ENCODE measurements at places on chromosomes 1 and 21. TPM values are rescaled to one million over a fixed set of nuclear protein-coding genes. Genes with fewer than 3 reads are reported as not detected.

The AADACL3 gene
- total RNA-seq, result not detected

The CHRM3 gene
- total RNA-seq, result 0.03 TPM

GRCh38 chr1:205046870-205047269, 3.9 kb downstream of the CNTN2 start:
- no peak for DNase-seq

- no peak for DNase-seq
These were observed 37.0 kb upstream of the PLPPR4 start for GRCh38 chr1:99227056-99227897.

The GJA9 gene
- total RNA-seq, result not detected

DNA sequence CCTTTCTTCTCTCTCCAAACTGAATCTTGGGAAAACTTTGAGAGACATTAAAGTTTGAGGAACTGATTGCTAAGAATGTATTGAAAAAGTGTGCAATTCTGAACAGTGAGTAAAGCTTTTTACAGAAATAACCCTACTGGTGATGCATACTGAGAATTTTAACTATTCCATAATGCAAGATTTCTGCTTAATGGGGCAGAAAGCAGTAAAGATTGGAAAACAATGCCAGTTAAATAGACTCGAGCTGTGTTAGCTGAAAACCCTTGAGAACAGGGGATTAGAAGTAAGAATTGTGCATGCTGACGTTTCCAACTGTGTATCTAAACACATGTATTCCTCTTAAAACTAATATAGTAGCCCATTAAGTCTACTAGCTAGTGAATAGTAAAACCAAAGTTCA, 1500.2 kb upstream of the PRMT6 start:
- no peak for DNase-seq

The DNMT3L gene
- not detected for total RNA-seq

The LEFTY1 gene
- total RNA-seq, result not detected

- DNase-seq, result no peak
These were observed 85.9 kb downstream of the BCAR3 start for GRCh38 chr1:93595743-93596142.

DNA sequence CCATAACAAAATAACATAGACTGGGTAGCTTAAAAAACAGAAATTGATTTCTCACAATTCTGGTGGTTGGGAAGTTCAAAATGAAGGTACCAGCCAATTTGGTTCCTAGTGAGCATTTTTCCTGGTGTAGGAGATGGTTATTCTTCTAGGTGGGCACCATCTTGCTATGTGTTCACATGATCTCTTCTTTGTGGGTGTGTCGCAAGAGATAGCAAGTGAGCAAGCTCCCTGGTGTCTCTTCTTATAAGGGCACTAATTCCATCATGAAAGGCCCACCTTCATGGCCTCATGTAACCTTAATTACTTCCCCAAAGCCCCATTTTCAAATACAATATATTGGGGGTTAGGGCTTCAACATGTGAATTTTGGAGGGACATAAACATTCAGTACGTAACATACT, 38.8 kb upstream of the ATP5PO start:
- no peak for DNase-seq

The RGS7 gene
- 0.20 TPM for total RNA-seq

DNA sequence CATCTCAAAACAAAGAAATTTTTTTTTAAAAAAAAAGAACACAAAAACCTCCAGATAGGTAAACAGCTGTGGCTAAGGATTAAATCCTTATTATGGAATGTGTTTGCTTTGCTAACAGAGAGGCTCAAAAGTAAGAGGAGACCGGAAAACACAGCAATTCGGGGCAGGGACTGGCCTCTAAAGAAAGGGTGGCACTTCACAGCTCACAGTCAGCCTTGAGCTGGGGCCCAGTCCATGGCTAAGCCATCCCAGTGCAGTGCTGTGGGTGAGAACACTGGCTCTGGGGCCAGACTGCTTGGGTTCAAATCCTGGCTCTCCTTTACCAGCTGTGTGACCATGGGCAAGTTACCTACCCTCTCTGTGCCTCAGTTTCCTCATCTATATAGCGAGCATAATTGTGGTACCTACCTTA, 28.2 kb downstream of the KIF17 start:
- no peak for DNase-seq

GRCh38 chr1:232329103-232329813, 300.7 kb downstream of the SIPA1L2 start:
- DNase-seq, result no peak

The OR2G6 gene
- total RNA-seq, result not detected

GRCh38 chr1:37734629-37735591, 30.0 kb downstream of the EPHA10 start:
- no peak for DNase-seq

GRCh38 chr1:206705191-206705590, 20.5 kb downstream of the MAPKAPK2 start:
- peak; percentile 87 for DNase-seq

The TMEM269 gene
- total RNA-seq, result 0.42 TPM

The CHML gene
- total RNA-seq, result 15.4 TPM

The PAQR6 gene
- total RNA-seq, result 0.59 TPM

DNA sequence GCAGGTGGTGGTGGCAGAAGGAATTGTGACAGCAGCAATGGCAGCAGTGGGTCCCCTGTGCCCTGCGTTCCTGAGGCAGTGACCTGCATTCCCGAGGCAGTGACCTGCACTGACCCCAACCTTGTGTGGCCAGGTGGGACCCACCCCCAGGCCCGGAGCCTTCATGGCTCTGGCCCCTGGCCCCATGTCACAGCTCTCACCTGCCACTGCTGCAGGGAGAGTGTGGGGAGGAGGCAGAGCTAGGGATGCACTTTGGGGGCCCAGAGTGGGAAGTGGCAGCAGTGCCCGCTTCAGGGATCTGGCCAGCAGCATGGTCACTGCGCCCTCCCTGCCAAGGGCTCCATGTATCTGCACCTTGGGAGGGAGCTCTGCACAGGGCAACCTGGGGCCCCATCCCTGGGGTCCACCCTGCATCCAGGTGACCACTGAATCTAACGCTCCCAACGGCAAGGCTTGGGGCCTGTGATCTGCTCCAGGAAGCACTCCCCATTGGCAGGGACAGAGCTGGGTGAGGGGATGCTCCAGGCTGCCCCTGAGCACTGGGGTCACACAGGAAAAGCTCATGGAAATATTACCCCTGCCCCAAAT, 618.6 kb downstream of the RWDD3 start:
- no peak for DNase-seq

The EDN2 gene
- 3.0 TPM for total RNA-seq

The MPC2 gene
- 172 TPM for total RNA-seq
